Stimulated activated CD4-positive, alpha-beta T cell treated with anti-CD3 and anti-CD28 coated beads, Interleukin-2, amount 100 ng/mL, for 48 hours (primary cell): ENCODE measurements at places on chromosomes 7 and 10.

GRCh38 chr10:78210548-78210947 lies 176.9 kb downstream of the RPS24 start:
- no peak for DNase-seq

GRCh38 chr10:12445701-12446334 lies 96.5 kb downstream of the CAMK1D start:
- DNase-seq, result no peak

DNA sequence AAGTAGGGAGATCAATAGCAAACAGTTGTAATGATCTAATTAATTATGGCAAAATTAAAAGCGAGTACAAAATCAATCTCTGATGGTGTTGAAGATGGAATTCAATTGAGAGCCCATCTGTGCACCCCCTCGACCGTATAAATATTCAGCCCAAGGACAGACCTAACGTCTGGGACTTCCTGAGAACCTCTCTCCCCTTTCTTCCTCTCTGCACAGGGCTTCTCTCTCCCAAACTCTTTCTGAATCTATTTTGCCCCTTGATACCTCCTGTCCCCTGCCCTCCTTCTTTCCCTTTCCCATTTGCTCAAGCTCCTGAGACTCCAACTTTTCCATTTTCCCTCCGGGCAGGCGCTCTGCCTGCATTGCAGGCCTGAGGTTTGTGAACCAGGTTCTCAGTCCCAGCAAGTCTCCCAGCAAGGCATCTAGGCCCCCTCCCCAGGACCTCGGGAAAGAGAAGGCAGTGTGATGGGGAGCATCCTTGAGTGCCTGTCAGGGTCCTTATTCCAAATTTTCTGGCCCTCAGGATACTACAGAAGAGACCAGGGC lies 8.5 kb upstream of the PAX2 start:
- no peak for DNase-seq

DNA sequence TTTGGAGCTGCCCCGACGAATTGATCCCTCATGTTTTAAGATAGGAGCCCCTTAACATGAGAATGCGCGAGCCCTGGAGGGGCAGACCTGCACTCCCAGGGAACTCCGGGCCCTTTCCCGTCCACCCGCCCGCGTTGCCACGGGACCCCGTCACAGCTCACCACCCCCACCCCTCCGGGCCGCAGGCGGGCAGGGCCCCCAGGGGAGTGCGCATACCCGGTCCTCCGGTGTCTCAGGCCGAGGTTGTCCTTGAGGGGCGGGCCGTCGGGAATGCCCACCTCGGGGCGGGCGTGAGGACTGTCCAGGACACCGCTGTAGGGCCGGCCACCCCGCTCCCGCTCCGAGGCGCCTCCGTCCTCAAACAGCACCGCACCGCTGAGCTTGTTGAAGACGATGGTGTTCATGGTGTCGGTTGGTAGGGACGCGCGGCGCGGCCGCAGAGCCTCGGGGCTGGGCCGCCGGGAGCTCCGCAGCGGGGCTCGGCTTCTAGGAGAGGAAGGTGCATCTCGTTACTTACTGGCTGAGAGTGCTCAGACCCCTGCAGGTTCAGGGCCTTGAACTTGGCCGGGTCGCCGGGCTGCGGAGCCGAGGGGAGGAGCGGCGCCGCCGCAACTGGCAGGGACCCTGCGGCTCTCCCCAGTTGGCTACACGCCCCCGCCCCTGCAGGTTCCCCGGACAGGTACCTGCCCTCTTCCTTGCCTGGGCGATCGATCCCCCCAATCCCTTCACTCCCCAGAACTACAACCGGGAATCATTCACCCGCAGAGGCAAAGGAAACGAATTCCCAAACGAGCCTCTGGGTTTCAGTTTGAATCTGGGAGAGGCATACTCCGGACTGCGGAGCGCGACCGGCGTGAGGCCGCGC lies 2.4 kb downstream of the MKX start:
- peak; percentile 26 for DNase-seq

DNA sequence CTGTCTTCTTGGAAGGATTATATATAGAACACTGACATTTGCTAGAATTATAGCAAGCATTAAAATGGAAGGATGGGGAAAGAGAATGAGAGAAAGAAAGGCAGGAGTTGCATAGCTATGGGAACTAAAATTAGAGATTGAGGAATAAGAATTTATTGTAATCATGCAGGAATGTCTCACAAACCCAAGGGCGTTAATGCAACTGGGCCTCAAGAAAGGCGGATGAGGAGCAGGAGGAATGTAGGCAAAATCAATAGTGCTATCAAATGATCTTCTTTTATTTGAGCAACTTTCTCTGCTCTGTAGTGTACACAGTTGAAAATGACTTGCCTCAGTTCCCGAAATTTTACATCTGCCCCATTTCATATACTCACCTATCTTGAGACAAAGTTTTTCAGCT lies 1131.8 kb upstream of the GHITM start:
- no peak for DNase-seq

GRCh38 chr10:374354-374753 lies 239.1 kb downstream of the ZMYND11 start:
- DNase-seq, result no peak
